Osteocyte (in vitro differentiated cells): ENCODE measurements at places on chromosomes 6 and 20. TPM values are rescaled to one million over a fixed set of nuclear protein-coding genes. Genes with fewer than 3 reads are reported as not detected.
A peak's percentile ranks its signal among the peaks of the same experiment; 100 is the strongest.

NMBR gene
- not detected in 2 replicates for total RNA-seq

DNA sequence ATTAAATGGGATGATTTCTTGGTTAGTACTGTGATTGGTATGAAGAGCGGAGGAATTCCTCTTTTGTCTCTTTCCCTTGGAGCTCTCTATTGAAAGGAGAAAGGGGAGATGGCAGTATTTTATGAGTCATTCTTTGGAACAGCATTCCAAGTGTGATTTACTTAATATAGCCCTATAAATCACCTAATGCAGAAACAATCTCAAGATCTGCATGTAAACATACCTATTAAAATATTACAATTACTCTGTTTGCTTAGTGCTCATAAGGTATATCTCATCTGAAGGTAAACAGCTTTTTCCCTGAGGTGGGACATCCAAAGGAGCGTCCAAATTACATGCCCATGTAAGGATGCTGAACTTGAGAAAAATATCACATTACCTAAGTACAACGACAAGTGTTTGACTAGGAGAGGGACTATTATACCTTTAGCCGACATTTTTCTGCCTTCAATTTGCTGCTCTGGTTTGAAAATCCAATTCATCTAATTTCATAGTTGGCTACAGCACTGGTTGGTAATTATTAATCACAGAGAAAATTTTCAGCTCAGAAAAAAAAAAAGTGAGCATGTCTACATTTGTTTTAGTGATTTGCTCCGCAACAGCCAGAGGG, 229.0 kb downstream of the FOXC1 start:
- H3K36me3 ChIP-seq: no peaks in the 10 kb centered on the region
- H3K27ac ChIP-seq: peak overlapping the region; percentile 78
- no peaks in the 10 kb centered on the region for H3K27me3 ChIP-seq
- peaks cover 48% of the 10 kb centered on the region for H3K4me1 ChIP-seq

LCA5 gene
- 4.2 and 4.3 TPM in 2 replicates for total RNA-seq

DNA sequence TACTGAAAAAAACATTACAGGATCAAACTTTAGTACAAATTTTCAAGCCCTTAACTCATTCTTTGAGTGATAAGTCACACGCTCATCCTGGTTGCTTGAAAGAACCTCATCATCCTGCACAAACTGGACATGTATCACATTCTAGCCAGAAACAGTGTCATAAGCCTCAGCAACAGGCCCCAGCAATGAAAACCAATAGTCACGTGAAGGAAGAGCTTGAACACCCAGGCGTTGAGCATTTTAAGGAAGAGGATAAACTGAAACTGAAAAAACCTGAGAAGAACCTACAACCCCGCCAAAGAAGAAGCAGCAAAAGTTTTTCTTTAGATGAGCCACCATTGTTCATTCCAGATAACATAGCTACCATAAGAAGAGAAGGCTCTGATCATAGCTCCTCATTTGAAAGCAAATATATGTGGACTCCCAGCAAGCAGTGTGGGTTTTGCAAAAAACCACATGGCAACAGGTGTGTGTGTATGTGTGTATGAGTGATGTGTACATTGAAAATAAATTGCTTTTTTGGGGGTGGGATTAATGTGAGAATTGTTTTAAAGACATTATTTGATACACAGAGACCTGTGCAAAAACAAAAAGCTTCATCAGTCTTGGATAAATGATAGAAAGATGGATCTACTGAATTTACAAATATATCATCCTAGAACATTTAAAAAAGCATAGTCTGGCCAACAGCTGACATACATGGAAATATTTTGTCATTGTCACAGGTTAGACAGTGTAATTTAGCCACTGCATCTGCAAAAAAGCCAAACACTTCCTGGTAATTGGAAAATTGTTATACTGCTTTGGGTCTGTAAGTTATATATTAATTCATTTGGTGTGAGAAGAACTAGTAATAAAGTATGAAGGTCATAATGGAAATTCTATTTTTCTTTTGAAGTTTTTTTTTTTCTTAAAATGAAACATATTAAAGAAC, 50.1 kb downstream of the PHF3 start:
- no peak for DNase-seq
- H3K27ac ChIP-seq: no peak overlapping the region
- H3K36me3 ChIP-seq: peaks cover 26% of the 10 kb centered on the region
- H3K4me3 ChIP-seq: no peak overlapping the region

RIPOR3 gene
- 0.11 and 0.37 TPM in 2 replicates for total RNA-seq

DNA sequence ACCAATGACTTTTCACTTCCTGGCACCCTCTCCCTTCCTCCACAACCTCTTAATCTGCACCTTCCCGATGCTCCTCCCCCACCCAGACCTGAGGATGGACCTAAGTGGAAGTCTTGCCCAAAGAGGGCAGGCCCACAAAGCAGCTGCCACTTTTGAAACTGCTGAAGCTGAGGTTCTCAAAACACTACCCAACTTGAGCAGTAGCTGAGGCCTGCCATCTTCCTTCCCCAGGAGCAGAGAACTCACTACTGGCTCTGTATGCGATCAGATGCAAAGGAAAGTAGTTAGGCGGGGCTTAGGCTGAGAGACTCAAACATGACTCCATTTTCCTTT, 1.5 kb downstream of the HM13 start:
- no peak for DNase-seq
- peaks cover 2% of the 10 kb centered on the region for H3K36me3 ChIP-seq
- H3K4me1 ChIP-seq: peaks cover 5% of the 10 kb centered on the region
- no peak overlapping the region for H3K4me3 ChIP-seq

BNIP5 gene
- total RNA-seq: not detected in 2 replicates

DNA sequence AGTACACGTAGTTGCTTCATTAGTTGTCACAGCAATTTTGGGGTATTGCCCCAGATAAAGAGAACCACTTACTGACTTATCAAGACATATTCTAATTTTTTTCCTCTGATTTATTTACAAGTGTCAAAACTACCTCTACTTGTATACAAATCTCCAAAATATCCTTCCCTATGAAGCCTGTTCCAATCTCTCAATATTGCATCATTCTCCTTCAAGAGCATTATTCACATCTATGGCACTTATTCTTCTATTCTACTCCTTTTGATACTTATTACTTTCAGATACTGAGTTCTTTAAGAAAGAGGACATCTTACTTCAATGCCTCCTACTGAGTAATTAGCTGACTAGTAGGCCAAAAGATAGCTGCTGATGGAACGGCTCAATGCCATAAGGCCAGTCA, 105.2 kb downstream of the SMLR1 start:
- no peak for DNase-seq
- H3K4me1 ChIP-seq: peaks cover 48% of the 10 kb centered on the region
- H3K36me3 ChIP-seq: peaks cover 2% of the 10 kb centered on the region
- peak overlapping the region; percentile 19 for H3K27ac ChIP-seq
- H3K4me3 ChIP-seq: no peak overlapping the region

ATP6V1G2 gene
- 8.8 and 9.0 TPM in 2 replicates for total RNA-seq

- peaks cover 27% of the 10 kb centered on the region for H3K4me1 ChIP-seq
- no peak for DNase-seq
- no peaks in the 10 kb centered on the region for H3K27me3 ChIP-seq
- H3K4me3 ChIP-seq: no peak overlapping the region
Observed at GRCh38 chr20:8255945-8256632, 124.0 kb downstream of the PLCB1 start.

CLDN20 gene
- not detected in 2 replicates for total RNA-seq

GRCh38 chr6:157158456-157158855, 164.9 kb downstream of the TMEM242 start:
- no peaks in the 10 kb centered on the region for H3K27me3 ChIP-seq
- no peak for DNase-seq
- H3K36me3 ChIP-seq: peaks cover 15% of the 10 kb centered on the region
- no peaks in the 10 kb centered on the region for H3K4me1 ChIP-seq

DNA sequence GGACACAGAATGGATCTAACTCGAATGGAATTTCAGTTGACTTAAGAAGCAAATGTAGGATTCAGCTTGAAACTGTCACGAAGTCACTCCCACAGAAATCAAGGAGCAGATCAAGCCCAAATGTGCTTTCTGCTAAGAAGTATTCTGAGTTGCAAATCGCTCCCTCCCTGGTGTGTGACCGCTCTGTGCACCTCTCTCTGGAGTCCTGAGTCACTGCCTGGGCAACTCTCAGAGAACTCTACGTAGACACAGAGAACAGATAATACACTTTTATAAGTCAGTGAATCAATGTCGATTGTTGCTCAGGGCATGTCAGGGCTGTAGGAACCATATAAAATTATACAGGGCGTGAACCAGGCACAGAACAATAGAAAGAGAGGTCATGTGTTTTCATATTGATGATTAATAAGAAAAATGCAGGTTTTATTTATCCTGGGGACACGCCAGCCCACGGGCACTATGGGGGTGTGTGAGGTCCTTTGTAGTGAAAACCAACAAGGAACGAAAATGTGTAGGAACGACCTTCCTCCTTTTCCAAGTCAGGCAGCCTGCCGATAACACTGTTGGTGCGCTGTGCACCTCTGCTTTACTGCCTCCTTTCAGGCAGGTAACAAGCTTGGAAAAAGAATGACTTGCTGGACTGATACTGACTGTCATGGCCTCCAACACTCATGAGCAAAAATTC, 248.1 kb upstream of the FOXQ1 start:
- no peak for DNase-seq
- H3K27me3 ChIP-seq: no peaks in the 10 kb centered on the region
- H3K27ac ChIP-seq: no peak overlapping the region
- no peaks in the 10 kb centered on the region for H3K36me3 ChIP-seq

DNA sequence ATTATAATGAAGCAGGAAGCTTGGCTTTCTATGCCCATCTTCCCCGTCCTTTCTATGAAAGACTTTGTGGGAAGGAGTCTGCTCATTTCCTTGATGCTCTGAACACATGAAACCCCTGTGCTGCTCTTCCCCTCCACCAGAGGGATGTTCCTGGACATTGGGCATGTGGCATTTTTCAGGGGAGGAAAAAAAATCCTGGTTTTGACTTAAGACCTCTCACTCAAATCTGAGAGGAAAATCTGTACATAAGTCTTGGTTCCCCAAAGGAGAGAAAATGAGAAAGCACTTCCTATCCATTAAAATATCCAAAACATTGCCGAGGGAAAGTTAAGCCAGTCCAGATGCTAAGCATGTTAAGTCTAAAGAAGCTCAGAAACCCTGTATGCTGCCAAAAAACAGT, 393.0 kb downstream of the PAX1 start:
- H3K4me1 ChIP-seq: no peaks in the 10 kb centered on the region
- H3K27ac ChIP-seq: no peak overlapping the region
- DNase-seq: no peak
- no peaks in the 10 kb centered on the region for H3K36me3 ChIP-seq
- no peak overlapping the region for H3K4me3 ChIP-seq
